Dermis blood vessel endothelial cell (primary cell): ENCODE measurements at places on chromosomes 11 and 22. TPM values are rescaled to one million over a fixed set of nuclear protein-coding genes. Genes with fewer than 3 reads are reported as not detected.

- no peak for DNase-seq
These were observed 455.9 kb downstream of the MN1 start for GRCh38 chr22:27345691-27346090.

GRCh38 chr11:125481531-125481930 is 14.5 kb downstream of the FEZ1 start:
- no peak for DNase-seq

The OR51M1 gene
- total RNA-seq, result not detected in 2 replicates

The ENDOD1 gene
- 61.1 and 74.7 TPM in 2 replicates for total RNA-seq

DNA sequence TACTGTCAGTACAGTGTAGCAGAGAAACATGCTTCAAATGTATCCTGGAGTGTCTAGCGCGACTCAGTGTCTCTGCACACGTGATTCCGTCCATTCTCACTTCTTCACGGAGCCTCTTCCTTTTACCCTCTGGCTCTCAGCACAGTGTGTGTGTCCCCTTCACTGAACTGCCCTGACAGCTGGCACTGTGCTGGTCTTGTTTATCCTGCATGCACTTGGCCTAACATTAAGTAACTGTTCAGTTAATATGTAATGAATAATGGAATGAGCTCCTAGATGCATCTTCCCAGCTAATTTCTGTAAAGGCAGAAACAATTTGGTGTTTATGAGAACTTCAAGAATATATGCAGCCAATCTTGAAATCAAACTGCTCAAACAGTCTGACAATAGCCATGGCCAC is 44.4 kb downstream of the KMT5B start:
- DNase-seq, result no peak
